ENCODE measurements at places on chromosomes 11 and 22.

DNA sequence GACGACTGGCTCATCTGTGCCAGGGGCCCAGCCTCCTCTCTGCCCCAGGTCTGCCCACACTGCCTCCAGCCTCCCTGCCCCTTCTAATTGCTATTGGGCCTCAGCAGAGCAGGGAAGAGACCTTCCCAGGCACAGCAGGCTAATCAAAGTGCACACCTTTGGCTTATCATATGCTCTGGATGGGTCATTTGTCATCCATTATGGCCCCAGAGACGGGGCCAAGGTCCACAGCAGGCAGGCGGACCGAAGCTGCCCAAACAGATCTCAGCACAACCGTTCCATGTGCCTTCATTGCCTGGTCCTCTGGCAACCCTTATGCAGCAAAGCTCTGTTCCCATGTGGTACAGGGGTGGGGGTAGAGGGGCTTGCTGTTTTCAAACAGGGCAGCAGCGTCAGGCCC lies 66.6 kb downstream of the TP53I11 start:
- no peak for DNase-seq

DNA sequence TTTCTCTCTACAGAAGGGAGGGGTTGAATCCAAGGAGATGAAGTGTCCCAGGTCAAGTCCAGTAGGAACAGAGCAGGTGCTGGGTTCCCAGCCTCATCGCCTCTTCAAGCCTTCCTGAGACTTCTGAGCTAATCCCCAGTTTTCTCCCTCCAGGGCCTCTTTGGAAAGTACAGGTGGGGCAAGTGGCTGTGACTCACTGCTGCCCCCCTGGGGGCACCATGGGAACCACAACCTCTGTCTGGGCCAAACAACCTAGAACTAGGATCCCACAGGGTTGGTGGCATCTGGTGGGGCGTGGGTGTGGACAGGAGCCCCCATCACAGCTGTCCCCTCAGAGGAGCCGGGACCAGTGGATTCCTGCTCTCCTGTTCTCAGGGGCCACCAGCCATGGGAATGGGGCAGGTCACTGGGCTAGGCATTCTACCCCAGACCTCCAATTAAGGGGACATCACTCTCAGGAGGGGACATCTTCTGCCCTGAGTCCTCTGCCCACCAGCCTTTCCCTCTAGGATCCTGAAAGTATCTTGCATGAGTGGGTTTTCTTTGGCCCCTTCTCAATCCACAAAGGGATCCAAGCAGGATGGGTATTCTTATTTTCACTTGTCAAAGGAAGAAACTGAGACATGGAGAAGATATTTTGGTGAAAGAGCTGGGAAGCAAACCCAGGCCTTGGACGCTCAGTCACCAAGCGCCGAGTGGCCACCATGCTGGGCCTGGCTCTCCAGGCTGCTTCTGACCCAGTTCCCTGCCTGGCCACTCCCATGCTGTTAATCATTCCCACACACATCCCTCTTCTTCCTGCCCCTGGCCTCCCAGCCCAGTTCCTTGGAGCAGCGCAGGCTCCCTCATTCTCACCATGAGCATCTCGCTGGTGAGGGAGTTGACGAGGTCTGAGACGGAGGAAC lies 23.8 kb downstream of the LRRC10B start:
- DNase-seq = no peak

DNA sequence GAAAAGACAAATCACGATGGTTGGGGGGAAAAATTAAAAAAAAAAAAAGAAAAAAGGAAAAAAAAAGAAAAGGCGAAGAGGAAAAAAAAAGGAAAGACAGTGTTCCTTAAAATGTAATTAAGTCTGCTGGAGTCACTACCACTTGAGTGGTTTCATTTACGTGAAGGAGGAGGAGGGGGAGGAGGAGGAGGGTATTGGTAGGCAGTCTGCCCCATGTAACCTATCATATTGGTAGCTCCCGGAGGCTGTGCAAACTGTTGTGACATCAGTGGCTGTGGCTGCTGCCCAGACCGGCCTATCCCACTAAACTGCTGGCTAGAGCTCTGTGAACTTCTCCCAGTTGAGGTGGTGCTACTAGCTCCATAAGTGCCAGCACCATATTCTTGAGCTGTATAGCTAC lies 17.9 kb downstream of the KDELR3 start:
- DNase-seq = no peak

DNA sequence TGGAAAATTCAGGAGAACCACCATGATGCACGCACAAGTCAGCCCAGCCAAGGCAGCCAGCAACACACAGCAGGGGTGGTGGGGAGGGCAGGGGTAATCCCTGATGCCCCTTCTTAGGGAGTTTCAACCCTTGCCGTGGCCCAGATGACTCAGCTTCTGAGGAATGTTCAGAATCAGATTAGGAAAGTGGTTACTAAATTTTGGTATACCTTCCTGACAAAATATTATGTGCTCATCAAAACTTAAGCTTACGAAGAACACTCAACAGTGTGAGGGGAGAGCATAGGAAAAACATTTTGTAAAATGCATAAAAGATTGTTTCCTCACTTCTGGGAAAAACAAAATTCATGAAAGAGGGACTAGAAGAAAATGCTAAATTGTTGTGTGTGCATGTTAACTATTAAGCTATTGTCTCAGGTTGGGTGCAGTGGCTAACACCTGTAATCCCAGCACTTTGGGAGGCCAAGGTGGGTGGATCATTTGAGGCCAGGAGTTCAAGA lies 32.1 kb downstream of the SERPIND1 start:
- no peak for DNase-seq

- DNase-seq = no peak
Measured at GRCh38 chr11:92623055-92623454, 346.4 kb upstream of the MTNR1B start.

DNA sequence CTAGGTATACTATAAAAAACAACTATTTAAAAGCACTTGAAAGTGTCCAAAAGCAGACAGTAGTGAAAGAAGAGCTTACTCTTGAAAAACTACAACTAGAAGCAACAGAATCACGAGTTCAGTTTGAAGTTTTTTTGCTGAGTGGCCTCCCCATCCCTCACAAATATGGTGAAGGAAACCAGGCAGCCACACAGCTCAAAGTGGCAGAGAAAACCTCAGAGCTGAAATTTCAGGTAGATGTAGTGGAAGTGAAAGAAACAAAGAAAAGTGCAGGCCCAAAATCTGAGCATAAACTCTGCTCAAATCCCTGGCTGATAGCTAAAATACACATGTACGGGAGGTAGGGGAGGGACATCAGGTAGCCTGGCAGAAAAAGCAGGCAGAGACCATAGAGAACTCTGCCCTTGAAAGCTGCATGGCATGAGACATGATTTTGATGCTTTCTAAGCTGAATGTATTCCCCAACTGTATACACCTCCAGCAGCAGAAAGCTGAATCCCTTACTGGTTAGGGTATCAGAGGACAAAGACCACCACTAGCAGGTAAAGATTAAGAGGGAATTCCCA lies 12.1 kb downstream of the BTBD10 start:
- no peak for DNase-seq

DNA sequence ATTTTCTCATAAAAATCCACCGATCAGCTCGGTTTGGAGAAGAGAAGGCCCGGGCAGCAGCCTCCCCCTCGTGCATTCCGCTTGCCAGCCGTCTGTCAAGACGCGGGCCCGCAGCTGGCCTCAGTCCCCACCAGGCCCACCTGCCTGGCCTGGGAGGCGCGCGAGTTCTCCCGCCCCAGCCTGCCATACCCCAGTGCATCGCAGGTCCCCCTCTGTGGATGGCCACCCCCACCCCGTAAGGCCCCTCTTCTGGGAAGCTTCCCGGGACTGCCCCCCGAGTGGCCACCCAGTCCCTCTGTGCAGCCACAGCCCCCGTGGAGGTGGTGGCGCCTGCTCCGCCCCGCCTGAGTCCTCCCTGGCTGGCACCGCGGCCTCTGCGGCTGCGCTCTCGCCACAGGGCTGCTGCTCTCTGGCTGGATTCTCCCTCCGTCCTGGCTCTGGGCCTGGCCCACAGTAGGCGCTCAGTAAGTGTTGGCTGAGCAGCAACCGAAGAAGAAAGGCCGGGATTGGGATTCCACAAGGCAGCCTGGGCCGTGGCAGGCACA lies 74.0 kb upstream of the TCF20 start:
- peak; percentile 93 for DNase-seq

Measured in brain (organoid and tissue), 16 donors.